ENCODE measurements at places on chromosomes 5 and 9.

- no peak for DNase-seq
Observed at GRCh38 chr9:116452634-116453033, 234.5 kb upstream of the TRIM32 start.

- no peak for DNase-seq
Observed at GRCh38 chr9:73162987-73163768, 11.5 kb downstream of the ANXA1 start.

GRCh38 chr9:130689937-130690700 is 3.5 kb upstream of the EXOSC2 start:
- no peak for DNase-seq

DNA sequence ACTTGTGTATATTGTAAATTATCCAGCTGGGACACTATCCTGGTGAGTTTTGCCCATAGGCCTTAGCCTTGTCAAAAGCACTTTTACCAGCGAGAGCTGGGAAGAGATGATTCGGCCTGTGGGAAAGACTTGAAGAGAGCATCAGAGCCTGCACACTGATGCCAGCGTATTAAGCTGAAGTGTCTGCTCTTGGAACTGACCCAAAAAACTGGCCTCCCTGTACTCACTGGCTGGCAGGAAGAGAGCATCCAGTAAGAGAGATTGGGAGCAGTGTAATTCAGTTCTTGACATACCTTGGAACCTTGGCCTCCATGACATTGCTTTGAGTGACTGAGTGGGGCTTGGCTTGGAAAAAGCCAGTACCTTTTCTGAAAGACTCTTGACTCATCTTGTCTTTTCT is 73.7 kb downstream of the ZNF462 start:
- DNase-seq: no peak

- DNase-seq: no peak
Observed at GRCh38 chr5:172104021-172104420, 84.0 kb downstream of the STK10 start.

GRCh38 chr9:83649080-83649479 is 26.1 kb downstream of the IDNK start:
- peak; percentile 73 for DNase-seq

- no peak for DNase-seq
Observed at GRCh38 chr9:20948703-20949102, 82.7 kb downstream of the HACD4 start.

DNA sequence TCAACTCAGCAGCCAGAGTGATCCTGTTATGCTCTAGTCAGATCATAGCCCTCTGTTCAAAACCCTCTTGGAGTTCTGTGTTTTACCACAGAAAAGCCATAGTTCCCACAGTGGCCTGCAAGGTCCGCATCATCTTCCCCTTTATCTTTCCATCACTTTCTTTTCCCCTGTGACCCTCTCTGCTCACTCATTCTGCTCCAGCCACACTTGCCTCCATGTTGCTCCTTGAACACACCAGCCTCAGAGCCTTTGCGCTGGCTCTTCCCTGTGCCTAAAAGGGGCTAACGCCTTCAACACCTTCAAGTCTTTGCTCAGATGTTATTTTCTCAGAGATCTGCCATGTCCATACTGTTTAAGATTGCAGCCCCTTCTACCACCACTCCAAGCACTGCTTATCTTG is 26.3 kb downstream of the CSF2 start:
- no peak for DNase-seq

DNA sequence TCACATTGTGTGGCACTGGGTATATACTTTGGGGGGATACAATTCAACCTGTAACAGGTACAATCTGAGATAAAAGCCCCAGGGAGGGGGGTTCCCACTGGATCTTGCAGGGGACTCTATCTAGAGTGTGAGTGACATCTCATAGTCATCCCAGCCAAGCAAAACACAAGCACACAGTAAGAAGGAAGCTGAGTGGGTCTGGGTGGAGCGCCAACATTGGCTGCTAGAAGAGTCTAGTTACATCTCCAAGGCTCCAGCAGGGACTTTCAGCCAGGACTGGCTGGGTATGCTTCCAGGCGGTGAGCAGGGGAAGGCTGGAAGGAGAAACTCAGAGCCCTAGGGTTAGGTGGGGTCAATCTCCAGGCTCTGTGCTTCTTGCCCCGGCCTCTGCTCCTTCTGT is 53.0 kb downstream of the IL31RA start:
- no peak for DNase-seq

DNA sequence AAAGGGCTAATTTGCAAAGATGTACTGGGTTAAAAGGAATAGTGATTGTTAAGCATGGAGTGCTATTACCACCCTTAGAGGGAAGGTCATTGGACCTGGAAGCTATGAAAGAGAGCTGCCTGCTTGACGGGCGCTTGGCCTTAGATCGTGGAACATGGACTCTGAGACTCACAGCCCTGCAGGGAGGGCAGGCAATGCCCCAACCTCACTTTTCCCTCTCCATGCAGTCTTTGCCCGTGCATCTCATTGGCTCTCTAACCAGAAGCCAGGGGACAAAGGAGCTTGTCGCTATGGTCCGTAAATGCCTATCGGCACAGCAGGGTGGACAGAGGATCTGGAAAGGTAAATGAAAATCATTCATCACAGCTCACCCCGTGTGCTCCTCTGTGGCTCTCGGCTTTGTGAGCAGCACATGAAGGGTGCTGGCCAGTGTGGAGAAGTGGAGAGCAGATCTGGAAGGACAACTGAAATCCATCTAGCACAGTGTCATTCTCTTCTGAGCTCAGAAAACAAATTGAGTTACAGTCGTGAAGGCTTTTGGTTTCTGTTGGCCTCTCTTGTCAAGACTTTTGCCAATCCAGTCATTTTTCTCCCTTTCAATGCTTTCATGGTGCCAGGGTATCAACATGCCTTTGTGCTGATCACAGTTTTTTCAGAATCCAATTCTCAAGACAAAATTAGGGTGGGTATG is 186.2 kb downstream of the SNX18 start:
- DNase-seq: no peak

DNA sequence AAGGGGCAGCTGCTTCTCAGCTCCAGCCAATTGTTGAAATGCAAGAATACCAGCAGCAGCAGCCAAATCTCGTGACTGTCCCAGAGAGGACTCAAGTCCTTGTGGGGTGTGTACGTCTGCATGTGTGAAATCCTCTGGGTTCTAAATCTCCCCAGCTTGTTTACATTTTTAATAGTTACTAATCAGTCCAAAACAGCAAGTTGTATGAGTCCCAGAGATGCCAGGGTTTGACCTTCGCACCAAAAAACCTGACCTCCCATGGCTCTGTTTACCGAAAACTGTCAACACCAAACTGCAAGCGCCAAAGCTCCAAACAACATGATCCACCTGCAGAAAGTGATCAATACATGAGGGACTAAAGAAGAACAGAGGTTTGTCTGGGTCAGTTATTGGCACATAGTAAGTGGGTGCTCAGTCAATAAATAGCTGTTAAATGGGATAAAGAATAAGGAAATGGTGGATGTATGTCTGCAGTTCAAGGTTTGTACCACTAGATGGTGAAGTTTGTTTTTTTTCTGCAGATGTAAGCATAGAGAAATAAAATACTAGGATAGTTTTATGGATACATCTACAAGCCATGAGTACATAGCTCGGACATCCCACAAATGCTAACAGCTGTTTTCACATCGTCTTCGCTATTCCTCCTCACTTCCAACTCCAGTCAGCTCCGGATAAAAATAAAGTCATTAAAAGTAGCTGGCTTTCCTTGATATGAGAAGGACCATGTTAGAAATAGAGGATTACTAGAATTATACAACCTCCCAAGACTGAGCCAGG is 85.3 kb upstream of the ADRB2 start:
- DNase-seq: no peak

DNA sequence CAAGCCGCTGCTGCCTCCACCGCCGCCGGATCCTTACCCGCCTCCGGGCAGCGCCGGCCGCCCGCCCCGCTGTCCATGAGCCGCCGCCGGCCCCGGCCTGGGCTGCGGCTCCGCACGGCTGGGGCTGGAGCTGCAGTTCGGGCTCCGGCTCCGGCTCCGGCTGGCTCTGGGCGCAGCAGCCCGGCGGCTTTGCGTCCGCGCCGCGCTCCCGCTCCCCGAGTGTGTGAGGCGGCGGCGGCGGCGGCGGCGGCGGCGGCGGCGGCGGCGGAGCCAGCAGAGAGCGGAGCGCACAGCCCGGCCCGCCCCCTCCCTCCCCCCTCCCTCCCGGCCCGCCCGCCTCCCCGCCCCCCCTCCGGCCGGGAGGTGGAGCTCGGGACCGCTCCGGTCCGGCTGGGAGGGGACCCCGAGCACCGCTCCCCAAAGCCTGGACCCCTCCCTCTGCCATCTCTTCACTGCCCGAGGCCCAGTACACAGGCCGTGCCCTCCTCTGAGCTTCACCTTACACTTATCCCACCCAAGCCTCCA is at the start of gene PCDH1:
Gene PCDH1, minus strand, starts transcription at position 225 of the 525 bp plus-strand sequence. Its CDS starts 148 bp downstream, at position 77.
- DNase-seq: no peak

Measured in activated T-cell treated with anti-CD3 and anti-CD28 coated beads for 1 hour (primary cell).